Endothelial cell of umbilical vein (primary cell): ENCODE measurements at places on chromosomes 7 and 10. TPM values are rescaled to one million over a fixed set of nuclear protein-coding genes. Genes with fewer than 3 reads are reported as not detected.

The FKBP14 gene
- total RNA-seq = 37.4 and 37.6 TPM in 2 replicates

The PAX4 gene
- total RNA-seq = not detected in 2 replicates

The LIPK gene
- not detected in 2 replicates for total RNA-seq

The CHST12 gene
- total RNA-seq = 28.8 and 30.2 TPM in 2 replicates

The DRGX gene
- total RNA-seq = not detected in 2 replicates

The SDK1 gene
- total RNA-seq = 2.4 and 3.9 TPM in 2 replicates

The TMEM120A gene
- 38.6 and 47.3 TPM in 2 replicates for total RNA-seq

The PLEKHA8 gene
- total RNA-seq = 17.9 and 19.8 TPM in 2 replicates

The HTR5A gene
- not detected in 2 replicates for total RNA-seq

The NUDT13 gene
- total RNA-seq = 2.3 and 2.6 TPM in 2 replicates

The PBLD gene
- total RNA-seq = 3.6 and 5.1 TPM in 2 replicates

The EXOC4 gene
- total RNA-seq = 69.6 and 73.1 TPM in 2 replicates

The MMP21 gene
- not detected in 2 replicates for total RNA-seq

The ADCY1 gene
- total RNA-seq = 0.53 and 1.6 TPM in 2 replicates

The OPN4 gene
- total RNA-seq = not detected in 2 replicates

The PCLO gene
- 0.65 and 0.75 TPM in 2 replicates for total RNA-seq

The LRCH4 gene
- total RNA-seq = 56.1 and 61.5 TPM in 2 replicates

The ENTPD1 gene
- total RNA-seq = 23.0 and 27.0 TPM in 2 replicates

The PDE1C gene
- 2.9 and 3.1 TPM in 2 replicates for total RNA-seq

The EN2 gene
- not detected in 2 replicates for total RNA-seq

The PHKG1 gene
- 0.72 and 1.00 TPM in 2 replicates for total RNA-seq

The RAB19 gene
- not detected in 2 replicates for total RNA-seq

The GSTO2 gene
- 0.84 and 0.95 TPM in 2 replicates for total RNA-seq

The CYP3A4 gene
- not detected in 2 replicates for total RNA-seq

The CDHR1 gene
- total RNA-seq = 0.14 and 0.53 TPM in 2 replicates

The RSPH10B gene
- total RNA-seq = 0.18 and 0.29 TPM in 2 replicates

The SCD gene
- 396 and 426 TPM in 2 replicates for total RNA-seq

The ELFN1 gene
- total RNA-seq = 0.85 and 1.0 TPM in 2 replicates

The TMEM236 gene
- 0.24 TPM in 1 of 2 replicates, not detected in the other for total RNA-seq

The NODAL gene
- not detected in 2 replicates for total RNA-seq

The IL15RA gene
- total RNA-seq = 16.1 and 18.8 TPM in 2 replicates

The GLI3 gene
- 24.9 and 30.3 TPM in 2 replicates for total RNA-seq

The WEE2 gene
- total RNA-seq = not detected in 2 replicates

The PKD1L1 gene
- 3.0 and 5.9 TPM in 2 replicates for total RNA-seq

The RNF133 gene
- total RNA-seq = 0.93 and 1.1 TPM in 2 replicates

The CWF19L1 gene
- total RNA-seq = 29.9 and 30.3 TPM in 2 replicates

The CYP26C1 gene
- 2.0 and 3.0 TPM in 2 replicates for total RNA-seq

The NEUROG3 gene
- total RNA-seq = not detected in 2 replicates

The CRYGN gene
- total RNA-seq = not detected in 2 replicates

The ARHGEF35 gene
- 0.48 and 0.82 TPM in 2 replicates for total RNA-seq

The FLNC gene
- 81.8 and 81.9 TPM in 2 replicates for total RNA-seq

The RPEL1 gene
- total RNA-seq = not detected in 2 replicates

The SNX10 gene
- total RNA-seq = 0.80 and 1.2 TPM in 2 replicates

The ANXA8L1 gene
- total RNA-seq = not detected in 2 replicates
